ENCODE measurements at places on chromosomes 12 and 14.

- no peak for DNase-seq
Measured at GRCh38 chr14:92108345-92109254, 2.2 kb upstream of the ATXN3 start.

DNA sequence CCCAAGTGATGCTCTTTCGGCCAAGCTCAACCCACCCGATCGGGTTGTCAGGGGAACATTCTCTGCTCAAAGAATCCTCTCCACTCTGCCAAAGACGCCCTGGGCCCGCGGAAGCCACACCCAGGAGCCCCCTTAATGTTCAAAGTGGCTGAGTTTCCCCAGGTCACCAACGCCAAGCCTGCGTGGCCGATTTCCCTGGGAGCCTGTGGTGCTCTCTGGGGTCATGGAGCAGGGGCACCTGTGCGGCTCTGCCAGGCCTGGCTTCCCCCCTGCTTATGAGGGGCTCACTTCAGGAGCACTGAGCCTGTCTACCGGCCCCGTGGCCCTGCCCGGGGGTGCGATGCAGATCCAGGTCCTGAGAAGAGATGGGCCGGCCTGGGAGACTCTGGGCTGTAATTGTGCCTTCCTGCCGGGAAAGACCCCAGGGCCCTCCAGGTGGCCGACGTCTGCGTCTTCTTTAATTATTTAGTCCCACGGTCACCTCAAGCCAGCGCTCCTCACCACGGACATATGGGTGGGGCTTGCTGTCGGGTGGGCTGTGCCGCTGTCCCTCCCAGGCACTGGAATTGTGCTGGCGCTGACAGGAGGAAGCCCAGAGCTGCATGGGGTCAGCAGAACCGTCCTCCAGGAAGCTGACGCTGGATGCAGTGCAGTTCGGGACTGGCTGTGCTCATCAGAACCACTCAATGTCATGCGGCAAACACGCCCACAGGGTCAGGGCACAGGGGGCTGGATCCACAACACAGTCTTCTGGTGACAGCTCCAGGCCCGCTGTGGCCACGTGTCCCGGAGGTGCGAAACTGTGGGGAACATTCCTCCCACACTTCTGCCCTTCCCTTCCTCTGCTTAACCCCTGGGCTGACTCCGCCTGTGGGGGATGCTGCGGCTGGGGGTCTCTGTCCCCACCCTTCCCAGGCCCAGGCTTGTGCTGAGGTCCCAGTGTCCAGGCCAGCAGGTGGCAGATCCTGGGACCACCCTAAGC, 267.6 kb upstream of the SFSWAP start:
- DNase-seq = peak; percentile 79

GRCh38 chr12:44589697-44590096, 286.4 kb downstream of the NELL2 start:
- DNase-seq = no peak

DNA sequence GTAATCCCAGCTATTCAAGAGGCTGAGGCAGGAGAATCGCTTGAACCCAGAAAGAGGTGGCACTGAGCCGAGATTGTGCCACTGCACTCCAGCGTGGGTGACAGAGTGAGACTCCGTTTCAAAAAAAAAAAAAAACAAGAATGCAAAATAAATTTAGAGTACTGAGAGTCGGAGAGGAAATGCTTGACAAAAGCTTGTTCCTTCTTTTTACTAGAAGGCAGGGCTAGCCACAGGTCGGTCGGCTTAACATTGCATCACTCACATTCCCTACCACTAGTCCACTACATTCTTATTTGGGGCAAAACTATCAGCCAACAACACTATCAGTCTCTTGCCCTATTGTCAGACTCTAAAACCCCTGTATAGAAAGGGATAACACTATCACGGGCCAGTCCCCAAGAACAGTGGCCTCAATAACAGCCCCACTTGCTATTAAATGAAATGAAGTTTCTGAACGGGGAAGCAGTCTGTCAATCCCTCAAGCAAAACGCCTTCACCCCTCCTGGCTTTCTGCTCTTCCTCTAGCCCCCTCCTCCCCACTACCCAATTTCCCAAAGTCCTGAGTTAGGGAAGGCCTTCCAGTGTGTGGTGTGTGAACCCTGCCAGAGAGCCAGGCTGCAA, 1.0 kb downstream of the RNF41 start:
- no peak for DNase-seq

- DNase-seq = no peak
Measured at GRCh38 chr12:130615861-130616345, 100.2 kb downstream of the RIMBP2 start.

GRCh38 chr14:35366056-35366451, 38.5 kb downstream of the NFKBIA start:
- DNase-seq = no peak

DNA sequence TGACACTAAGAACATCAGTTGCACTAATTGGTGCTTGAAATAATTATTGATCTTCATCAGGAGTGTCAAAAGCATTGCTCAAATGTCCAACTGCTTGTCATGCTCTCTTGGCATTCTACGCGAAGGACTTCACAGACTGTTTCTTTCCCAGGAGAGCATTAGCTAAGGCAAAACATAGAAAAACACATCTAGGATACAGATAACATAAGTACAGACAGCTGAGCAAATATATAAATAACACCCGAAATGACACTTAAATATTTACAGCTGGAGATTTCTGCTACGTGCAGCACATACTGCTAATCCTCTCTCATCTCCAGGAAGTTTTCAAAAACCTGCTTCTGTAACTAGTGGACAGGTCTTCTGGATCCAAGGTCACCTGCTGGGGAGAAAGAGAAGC, 120.0 kb upstream of the PRMT8 start:
- no peak for DNase-seq

GRCh38 chr12:109686523-109686922, 27.1 kb upstream of the FAM222A start:
- no peak for DNase-seq

GRCh38 chr14:51327376-51327775, 87.3 kb downstream of the TMX1 start:
- DNase-seq = no peak

DNA sequence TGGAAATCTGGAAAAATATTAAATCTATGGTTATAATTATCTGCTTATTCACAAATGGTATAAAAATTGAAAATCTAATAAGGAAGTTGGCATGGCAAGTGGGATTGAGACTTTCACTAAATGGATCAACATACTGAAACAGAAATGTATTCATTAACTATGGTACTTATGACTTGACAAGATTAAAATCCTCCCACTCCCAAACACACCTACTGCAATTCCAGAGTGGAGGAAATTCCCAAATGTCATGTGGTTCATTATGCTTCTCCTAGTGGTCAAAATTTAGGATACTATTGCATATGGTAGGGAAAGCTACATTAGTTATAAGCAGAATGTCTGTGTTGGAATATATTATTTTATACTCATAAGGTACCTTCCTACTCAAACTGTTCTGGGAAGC, 265.3 kb upstream of the PRICKLE1 start:
- no peak for DNase-seq

DNA sequence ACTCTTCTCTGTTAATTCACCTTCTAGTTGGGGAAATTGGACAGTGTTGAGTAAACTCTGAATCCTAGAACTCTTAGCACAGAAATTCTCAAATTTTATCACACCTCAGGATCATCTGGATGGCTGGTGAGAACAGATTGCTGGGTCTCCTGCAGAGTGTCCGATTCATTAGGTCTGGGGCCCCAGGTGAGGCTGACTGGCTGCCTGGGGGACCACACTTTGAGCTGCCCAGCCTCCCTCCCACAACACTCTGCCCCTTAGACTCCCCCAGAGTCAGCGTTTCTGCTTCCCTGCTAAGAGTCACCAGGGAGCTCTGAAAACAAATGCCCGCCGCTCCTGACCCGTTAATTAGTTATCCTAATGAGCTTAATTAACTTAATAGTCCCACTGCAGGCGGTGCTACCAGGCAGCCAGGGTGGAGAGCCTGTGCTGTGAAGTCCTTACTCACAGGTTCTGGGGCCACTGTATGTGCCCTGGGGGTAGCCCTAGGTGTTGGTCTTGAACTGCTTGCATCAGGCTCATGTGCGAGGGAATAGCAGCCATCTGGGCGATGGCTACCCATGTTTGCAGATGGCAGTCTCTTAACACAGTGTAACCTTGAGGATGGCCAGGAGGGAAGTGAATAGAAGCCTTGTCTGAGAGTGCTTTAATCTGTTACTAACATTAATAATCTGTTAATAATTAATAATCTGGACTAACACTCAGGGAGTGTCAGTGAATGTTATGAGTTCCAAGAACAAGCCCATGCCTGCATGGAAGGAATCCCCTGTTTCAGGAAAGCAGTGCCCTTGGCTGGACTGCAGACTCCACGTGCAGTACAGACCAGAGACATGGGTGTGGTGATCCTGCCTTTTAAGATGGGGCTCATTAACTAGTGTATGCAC, 35.6 kb downstream of the AACS start:
- DNase-seq = no peak

- no peak for DNase-seq
Measured at GRCh38 chr14:65211341-65211987, 109.1 kb upstream of the MAX start.

DNA sequence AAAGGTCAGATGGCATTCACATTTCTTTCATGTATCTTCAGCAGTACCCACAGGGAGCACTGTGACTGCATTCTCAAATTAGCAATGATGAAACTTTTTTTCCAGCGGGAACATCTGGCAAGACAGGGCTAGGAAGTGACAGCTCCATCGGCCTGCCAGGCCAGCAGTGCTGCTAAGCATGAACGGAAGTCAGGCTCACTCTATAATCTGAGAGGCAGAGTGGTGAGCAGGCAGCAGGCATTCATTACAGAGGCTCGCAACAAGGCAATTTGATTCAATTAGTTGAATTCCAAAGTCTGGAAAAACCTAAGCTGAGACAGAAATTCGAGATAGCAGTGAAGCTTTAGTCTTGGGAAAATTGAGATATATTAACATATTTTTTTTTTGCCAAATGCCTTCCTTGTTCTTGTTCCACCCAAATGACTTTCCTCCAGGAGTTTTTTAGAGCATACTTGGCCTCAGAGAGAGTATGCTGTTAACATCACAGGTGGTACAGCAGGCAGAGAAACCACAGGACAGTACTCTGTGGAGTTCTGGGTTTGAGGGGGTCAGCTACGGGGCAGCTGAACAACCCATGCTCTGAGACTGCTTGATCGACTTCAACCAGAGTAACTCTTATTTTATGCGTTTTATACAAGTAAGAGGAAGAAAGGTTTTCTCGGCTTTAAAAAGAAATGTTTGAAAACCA, 414.9 kb downstream of the APAF1 start:
- no peak for DNase-seq

GRCh38 chr12:114291389-114292060, 114.4 kb downstream of the TBX5 start:
- no peak for DNase-seq

GRCh38 chr12:62971769-62972525, 37.0 kb upstream of the PPM1H start:
- DNase-seq = no peak

- DNase-seq = no peak
Measured at GRCh38 chr14:53968726-53969125, 12.1 kb upstream of the BMP4 start.

DNA sequence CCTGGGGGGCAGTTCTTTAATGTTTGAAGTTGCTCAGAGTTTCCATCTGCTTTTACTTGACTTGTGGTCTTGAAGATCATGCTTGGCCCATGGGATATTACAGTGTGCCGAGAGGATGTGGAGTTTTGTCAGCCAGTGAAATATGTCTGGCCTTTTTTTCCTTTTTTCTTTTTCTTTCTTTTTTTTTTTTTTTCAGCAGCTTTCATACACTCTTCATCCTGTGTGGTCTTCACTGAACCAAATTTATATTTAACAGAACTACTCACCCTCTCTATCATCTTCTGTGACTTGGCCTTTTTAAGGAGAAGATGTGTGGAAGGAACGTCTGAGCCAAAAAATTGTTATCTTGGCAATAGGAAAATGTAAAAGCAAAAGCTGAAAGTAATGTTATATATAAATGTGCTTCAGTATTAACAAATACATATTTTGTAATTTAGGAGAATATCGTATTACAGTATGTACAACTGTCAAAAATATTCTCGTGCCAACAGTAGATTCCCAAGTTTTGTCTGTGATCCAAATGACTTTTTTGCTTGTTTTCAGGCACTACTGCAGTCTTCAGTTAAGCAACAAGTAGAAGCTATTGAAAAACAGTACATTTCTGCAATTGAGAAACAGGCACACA, 200.6 kb downstream of the CCDC91 start:
- no peak for DNase-seq

- DNase-seq = no peak
Measured at GRCh38 chr14:105135700-105136395, 32.7 kb downstream of the JAG2 start.

GRCh38 chr14:67943947-67944346, 124.4 kb downstream of the RAD51B start:
- DNase-seq = no peak

GRCh38 chr14:101062065-101062450, 158.5 kb upstream of the RTL1 start:
- no peak for DNase-seq

DNA sequence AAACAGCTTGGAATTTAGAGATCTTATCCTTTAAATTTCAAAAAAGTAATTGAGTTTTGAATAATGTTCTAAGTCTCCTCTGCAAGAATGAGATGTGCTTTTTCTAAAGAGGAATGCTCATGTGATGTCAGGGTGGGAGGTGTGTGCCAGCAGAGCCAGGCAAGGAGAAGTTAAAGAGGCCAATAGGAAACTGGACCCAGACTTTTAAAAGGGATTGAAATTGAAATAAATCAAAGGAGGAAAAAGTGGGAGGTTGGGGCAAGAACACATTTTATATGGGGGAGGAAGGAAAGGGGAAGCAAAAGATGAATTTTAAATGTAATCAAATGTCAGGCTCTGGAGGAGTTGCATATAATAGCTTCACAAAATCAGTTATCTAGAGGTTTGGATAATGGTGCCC, 126.1 kb downstream of the FIGNL2 start:
- no peak for DNase-seq

- DNase-seq = no peak
Measured at GRCh38 chr14:20746566-20746965, 879 bp downstream of the EDDM3A start.
